Stimulated activated CD8-positive, alpha-beta memory T cell treated with anti-CD3 and anti-CD28 coated beads, Interleukin-15, amount 100 ng/mL, for 24 hours (primary cell): ENCODE measurements at places on chromosomes 6 and 20.

GRCh38 chr6:46626228-46626909, 26.2 kb downstream of the CYP39A1 start:
- DNase-seq: no peak

- no peak for DNase-seq
These were observed 61.1 kb downstream of the TBC1D7 start for GRCh38 chr6:13267142-13267651.

DNA sequence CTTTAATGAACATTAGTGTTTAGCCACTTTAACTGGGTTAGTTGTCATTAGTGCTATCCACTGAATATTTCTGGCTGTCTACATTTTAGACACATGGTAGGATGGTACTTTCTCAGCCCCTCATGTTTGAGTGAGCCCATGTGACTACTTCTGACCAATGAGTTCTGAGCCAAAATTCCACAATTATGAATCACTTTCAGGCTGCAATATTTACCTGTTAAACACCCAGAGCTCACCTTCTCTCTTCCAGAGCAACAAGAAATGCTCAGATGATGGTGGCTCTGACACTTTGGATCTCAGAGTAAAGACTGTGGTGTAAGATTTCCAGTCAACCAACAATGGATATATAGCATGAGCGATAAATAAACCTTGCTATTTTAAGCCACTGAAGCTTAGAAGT, 24.8 kb downstream of the SPACA1 start:
- DNase-seq: no peak

GRCh38 chr20:33711446-33711738, 8.7 kb downstream of the PXMP4 start:
- DNase-seq: no peak

GRCh38 chr6:71077655-71078054, 120.8 kb upstream of the B3GAT2 start:
- no peak for DNase-seq

DNA sequence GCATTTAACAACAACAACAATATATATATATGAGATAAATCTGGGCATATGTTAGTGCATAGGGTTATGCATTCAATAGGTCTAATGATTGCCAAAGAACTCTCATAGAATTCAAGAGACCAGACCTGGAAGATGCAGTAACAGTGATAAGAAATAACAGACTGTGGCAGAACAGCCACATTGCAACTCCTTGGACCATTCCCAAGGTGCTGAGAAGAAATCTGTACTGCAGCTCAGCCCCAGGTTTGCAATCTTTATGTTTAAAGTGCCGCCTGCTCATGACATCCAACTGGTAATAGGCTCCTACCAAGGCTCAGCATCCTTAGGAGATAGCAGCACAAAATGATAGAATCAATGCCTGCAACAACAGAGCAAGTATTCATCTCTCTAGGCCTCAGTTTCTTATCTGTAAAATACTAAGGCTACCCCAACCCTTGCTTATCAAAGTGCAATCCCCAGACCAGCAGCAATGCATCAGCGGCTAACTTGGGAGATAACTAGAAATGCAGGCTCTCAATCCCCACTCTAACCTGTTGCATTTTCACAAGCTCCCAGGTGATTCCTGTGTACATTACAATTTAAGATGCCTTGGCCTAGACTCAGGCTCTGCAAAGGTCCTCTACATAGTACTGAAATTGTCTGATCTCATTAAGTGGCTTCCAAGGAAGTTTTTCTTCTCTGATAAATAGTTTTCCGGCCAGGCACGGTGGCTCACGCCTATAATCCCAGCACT, 30.6 kb upstream of the PIM1 start:
- no peak for DNase-seq

DNA sequence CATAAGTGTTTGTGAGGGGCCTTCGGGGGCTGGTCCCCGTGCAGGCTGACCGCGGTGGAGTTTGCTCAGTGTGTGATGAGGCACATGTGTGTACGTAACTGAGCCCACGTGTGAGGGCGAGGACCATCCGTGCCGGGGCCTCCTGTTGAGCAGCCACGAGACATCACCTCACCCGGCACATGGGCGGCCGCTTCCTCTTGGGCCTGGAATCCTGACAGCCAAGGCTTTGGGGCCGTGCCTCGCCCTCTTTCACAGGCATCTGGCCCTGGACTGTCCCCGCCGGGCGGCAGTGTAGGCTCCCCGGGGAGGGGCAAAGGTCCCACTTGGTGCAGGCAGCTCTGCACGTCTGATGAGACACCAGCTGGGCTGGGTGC, 202.3 kb downstream of the DLL1 start:
- no peak for DNase-seq

GRCh38 chr20:42067596-42067995, 449.4 kb upstream of the CHD6 start:
- DNase-seq: no peak

DNA sequence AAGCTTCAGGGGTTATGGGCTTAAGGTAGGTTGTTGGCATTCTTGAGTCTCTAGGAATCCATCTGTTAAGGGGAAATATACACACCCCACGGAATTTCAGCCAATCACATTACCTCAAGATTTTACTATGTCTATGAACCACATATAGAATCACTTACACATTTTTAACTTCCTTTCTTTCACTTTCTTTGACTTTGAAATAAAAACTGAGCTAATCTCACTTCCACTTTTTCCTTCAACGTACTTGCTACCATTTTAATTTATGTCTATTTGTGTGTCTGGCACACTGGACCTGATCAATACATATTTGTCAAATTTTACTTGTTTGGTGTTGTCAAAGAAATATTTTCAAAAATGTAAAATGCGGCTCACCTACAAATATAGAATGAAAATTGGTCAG, 545.4 kb upstream of the JAG1 start:
- DNase-seq: no peak

- DNase-seq: no peak
These were observed 302.2 kb upstream of the EPHA7 start for GRCh38 chr6:93721386-93722048.

GRCh38 chr6:108710551-108710950, 137.7 kb upstream of the ARMC2 start:
- DNase-seq: no peak

DNA sequence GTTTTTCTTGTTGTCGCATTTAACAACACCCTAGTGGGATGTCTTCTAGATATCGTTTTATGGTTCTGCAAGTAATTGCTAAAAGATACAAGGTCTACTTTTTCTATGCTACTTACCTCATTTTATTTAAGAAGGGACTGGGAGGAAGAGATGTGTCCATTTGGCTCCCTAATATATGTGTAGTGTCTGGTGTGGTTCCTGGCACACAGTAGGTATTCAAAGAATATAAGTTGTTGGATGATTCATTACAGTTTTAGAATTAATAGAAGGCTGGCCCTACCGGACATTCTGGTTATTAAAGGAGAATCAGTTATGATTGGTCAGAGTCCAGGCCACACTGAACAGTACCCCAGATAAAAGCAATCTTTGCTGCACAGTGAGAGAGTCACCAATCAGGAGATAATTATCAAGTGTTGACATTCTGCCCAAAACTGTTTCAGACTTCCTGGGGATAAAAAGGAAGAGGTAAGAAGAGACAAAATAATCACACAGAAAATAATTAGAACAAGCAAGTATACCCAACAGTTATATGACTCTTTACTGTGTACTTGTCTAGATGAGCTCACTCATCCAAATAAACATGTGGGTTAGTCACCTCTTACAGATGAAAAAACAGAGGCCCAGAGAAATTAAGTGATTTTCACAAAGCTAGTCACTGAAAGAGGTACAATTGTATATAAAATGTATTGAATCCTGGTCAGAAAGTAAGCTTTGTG, 7.0 kb downstream of the TMEM244 start:
- no peak for DNase-seq

- DNase-seq: no peak
These were observed 213.5 kb upstream of the PDE10A start for GRCh38 chr6:165876588-165876987.

GRCh38 chr6:53426667-53427270, 78.0 kb upstream of the ELOVL5 start:
- DNase-seq: no peak

GRCh38 chr6:6723921-6724538, 135.5 kb downstream of the LY86 start:
- DNase-seq: no peak

- peak; percentile 17 for DNase-seq
These were observed 2.5 kb upstream of the TFAP2B start for GRCh38 chr6:50816115-50816675.

GRCh38 chr6:44580901-44581300, 193.4 kb downstream of the CDC5L start:
- no peak for DNase-seq

- no peak for DNase-seq
These were observed 44.3 kb downstream of the ADGRB3 start for GRCh38 chr6:68679399-68679798.

DNA sequence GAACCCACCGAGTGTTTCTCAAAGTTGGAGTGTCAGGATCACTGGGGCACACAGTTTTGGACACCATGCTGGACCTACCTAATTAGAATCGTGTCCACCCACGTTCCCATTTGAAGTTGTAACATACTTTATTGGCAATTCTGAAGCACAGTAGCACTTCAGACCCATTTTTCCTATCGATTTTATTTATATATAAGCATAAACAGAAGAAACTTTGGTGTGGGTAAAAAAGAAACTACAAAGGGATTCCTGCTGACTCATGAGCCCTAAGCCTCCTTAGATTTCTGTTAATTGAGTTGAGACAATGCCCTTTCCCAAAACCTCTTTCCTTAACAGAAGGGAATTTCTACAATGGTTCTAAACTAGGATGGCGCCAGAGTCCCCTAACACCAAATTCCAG, 398.0 kb downstream of the CDKAL1 start:
- DNase-seq: no peak

DNA sequence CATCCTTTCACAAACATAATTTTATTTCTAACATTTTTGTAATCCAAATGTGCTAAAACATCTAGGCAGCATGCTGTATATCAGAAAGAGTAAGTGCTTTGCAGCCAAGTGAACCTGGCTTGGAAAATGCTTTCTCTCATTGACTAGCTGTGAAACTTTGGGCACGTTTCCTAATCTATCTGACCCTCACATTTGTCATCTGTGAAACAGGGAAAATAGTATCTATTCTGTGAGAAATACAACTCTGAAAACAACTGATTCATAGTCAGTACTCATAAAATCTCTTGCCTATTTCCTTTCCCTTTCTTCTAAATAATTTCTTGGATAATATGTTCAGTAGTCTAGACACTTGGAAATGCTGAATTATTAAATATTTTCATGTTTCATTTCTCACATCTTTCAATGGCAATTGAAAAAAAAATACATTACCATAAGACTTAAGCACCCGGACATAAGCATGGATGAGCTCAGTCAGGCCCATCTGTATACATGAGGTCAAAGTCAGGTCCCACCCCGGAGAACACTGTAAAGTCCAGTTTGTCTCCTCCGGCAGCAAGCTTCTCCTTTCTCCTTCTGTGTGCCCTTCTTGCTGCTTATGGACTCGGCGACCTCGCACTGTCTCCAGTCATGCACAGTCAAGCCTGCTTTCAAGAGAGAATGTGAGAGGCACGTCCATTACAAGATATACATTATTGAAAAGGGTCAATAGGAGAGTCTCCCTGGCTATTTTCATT, 455.0 kb upstream of the SOX4 start:
- no peak for DNase-seq
